ENCODE measurements at places on chromosomes 7 and 10. TPM values are rescaled to one million over a fixed set of nuclear protein-coding genes. Genes with fewer than 3 reads are reported as not detected.

The MEST gene
- total RNA-seq = 951 TPM

The TAX1BP1 gene
- 84.7 TPM for total RNA-seq

The PNLIPRP3 gene
- total RNA-seq = not detected

The PTER gene
- total RNA-seq = 9.6 TPM

The ZWINT gene
- 18.5 TPM for total RNA-seq

The GPR37 gene
- total RNA-seq = 4.6 TPM

The GIMAP2 gene
- total RNA-seq = 14.8 TPM

GRCh38 chr7:24974026-24974832 lies 5.7 kb downstream of the OSBPL3 start:
- no peak for DNase-seq

- no peak for DNase-seq
These were observed 82.0 kb downstream of the FOXL3 start for GRCh38 chr7:371779-372545.

DNA sequence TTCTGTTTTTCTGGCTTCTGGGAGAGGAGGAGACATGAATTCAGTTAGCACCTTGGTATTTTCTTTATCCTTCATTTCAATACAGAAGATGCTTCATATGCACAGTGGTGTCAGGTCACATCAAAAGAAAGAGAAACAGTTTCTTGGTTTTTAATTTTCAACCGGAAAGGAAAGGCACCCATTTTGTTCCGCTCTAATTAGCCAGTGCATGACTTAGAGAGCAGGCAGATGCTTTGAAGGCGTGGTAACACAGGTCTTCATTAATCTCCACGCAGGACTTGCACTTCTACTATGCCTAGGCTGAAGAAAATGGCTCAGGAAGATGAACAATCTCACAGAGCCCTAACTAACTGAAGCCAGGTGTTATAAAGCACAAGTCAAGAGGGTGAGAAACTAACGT lies 70.4 kb upstream of the ATRNL1 start:
- no peak for DNase-seq

DNA sequence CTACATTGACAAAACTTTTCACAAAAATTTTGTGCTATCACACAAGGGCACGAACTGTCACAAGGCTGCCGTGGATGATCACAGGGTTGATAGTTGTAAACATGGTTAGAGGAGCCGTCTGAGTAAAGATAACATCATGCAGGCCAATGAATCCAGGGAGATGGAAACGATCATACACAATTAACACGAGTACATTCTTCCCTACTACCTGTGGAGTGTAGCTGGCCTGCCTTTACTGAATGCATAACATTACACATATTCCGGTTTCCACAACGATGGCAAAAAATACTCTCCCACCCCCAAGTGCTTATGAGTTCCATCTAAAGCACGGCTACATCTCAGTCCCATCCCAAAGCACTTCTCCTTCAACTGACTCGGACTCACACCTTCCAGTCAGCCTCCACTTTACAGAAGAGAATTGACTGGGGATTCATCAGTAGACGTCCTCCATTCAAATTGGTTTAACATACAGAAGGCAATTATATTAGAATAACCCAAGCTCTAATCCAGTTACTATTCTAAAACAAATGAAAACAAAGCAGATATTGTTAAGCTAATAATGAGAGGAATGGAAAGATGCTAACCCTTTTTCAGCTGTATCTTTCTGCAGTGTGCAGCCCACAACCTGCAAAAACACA lies 69.0 kb downstream of the EZH2 start:
- DNase-seq = no peak

GRCh38 chr7:112431803-112432202 lies 18.5 kb upstream of the IFRD1 start:
- no peak for DNase-seq

DNA sequence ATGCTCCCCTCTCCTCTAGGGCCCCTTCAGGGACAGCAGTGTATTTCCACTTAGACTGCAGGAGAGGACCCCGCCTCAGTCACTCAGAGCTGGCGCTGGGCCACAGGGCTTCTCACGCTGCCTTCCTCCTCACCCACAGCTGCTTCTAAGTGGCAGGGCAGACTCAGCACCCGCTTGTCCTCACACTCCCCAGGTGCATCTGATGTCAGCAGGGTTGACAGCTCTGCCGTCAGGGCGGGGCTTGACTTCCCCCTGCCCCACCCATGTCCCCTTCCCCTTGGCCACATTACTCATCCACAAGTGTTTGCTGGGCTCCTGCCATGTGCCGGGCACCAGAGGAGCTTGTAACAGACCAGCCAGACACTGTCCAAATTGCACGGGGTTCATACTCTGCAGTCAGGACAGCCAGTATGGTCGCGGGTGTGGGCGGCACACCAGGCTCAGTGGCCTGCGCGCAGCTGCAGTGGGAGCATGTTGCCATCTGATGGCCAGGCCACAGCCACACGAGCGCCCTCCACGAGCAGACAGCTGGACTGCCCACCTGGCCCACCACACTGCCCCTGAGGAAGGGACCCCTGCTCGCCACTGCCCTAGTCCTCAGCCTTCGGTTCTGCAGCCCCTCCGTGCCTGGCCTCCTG lies 29.3 kb upstream of the TTYH3 start:
- peak; percentile 88 for DNase-seq

- no peak for DNase-seq
These were observed 191.8 kb upstream of the AOAH start for GRCh38 chr7:36916116-36916515.

DNA sequence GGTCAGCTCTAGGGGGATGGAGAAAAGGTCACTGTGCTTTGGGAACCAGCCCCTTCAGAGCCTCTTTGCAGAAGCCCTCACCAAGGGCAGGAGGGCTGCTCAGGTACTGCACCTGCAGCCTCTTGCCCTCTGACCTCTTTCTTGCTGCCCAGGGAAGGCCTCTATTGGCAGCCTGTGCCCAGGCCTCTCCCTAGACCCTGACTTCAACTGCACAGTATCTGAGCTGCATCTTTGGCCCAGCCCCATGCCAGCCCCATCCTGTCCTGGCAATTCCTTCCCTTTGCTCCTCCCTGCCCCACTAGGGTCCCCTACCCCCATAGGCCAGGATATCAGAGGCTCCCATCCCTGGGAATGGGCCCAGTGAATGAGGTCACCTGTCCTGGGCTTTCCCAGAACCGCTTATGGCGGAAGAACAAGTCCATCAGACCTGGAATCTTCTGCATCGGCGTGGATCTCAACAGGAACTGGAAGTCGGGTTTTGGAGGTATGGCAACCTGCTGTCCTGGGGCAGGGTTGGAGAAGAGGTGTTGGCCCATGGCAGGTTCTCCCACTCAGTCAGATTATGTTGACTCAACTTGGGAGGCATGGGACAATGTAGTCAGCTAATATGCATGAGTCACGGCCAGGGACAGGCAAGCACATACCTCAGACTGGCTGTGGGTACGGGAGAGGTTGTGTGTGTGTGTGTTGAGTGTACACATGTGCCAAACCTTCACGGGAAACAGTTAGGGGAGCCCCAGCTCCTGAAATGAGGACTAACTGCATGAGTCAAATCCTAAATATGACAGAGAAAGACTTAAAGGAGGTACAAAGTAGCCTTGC lies 17.1 kb upstream of the CPA1 start:
- DNase-seq = no peak

GRCh38 chr10:23945845-23946244 lies 263.1 kb upstream of the KIAA1217 start:
- DNase-seq = no peak

GRCh38 chr10:43679509-43679908 lies 30.8 kb upstream of the ZNF32 start:
- peak; percentile 89 for DNase-seq

Data from tongue (tissue), 3 donors.